COR-L47 (cell line): ENCODE measurements at places on chromosomes 12 and 14.
A peak's percentile ranks its signal among the peaks of the same experiment; 100 is the strongest.

- DNase-seq, result no peak
Observed at GRCh38 chr12:55809274-55809673, 8.2 kb downstream of the SARNP start.

DNA sequence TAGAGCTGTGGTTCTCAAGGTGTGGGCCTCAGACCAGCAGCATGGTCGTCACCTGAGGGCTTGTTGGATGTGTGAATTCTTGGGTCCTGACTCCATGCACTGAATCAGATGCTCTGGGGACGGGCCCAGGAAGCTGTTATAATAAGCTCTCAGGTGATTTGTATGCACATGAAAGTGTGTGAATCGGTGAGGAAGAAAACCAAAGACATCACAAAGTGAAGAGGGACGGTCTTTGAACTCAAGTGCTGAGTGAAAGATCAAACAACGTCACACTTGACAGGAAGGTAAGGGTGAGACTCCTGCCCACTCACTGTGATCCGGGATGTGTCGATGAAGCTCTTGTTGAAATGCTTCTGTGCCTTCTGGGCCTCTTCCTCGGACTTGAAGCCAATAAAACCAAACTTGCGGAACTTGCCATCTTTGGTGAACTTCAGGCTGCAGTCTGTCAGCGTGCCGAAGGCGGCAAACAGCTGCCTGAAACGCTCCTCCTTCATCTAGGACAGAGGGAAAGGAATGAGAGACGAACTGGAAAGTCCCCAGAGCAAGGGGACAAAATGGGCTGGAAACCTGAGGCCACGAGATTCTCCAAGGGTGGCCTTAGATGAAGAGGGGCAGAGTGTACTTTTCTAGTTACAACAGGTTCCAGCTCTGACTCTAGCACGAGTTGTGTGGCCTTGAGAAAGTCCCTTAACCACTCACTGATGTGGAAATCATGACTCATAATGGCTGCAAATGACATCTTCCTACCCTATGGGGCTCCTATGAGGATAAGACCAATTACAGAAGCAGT lies 4.0 kb downstream of the RBM19 start:
- no peak for DNase-seq

DNA sequence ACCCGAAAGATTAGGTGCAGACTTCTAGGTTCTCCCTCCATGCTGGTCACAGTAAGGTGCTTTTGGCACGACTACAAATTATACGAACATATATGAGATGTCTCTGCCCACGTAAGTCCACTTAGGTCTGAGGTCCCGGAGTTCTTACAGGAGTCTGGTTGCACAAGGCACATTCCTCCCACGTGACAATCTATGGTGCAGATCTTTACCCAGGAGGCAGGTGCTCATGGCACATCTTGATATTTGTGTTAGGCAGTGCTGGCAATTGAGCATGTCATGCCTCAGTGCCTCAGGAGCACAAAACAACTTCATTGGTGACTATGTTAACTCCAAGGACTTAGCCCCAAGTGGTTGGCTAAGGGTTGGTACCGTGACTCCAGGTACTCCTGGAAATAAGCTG lies 92.0 kb upstream of the AMN1 start:
- DNase-seq, result no peak

DNA sequence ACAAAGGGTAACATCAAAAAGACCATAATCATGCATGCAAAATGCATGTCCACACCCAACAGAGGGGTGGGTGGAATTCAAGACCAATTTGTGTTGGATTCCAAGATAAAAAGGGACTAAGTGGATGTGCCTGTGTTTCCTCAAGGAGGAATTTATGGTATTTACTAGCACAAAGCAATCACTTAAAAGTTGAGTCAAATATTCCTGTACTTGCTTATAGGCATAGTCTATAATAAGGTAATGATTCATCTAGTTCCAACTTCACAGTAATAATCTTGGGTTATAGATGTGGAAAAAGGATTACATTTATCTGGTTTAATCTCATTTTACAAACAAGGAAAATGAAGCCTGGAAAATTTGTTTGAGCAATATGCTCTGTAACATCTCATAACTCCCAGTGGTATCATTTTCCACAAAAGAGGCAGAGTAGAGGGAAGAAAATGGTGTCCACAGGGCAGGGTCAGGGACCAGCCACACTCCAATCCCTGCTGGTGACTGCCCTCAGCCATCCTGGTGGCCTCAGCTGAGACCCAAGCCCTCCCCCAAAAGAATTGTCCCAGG lies 80.8 kb upstream of the REP15 start:
- DNase-seq, result no peak

DNA sequence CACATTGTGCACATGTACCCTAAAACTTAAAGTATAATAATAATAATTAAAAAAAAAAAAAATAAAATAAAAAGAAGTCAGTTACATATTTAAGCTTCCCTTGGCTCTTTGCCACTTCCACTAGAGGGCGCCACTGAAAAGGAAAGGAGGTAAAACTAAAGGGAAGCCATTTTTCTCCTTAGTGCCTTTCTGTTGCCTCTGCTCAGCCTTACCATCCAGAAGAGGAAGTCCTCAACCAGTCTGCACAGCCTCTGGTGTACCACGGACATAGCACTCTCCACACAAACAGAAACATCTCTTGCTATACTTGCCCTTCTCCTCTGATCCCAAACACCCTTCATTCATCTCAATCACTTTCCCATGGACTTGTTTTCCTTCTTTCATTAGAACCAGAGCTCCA lies 169.0 kb upstream of the EEA1 start:
- peak; percentile 26 for DNase-seq

DNA sequence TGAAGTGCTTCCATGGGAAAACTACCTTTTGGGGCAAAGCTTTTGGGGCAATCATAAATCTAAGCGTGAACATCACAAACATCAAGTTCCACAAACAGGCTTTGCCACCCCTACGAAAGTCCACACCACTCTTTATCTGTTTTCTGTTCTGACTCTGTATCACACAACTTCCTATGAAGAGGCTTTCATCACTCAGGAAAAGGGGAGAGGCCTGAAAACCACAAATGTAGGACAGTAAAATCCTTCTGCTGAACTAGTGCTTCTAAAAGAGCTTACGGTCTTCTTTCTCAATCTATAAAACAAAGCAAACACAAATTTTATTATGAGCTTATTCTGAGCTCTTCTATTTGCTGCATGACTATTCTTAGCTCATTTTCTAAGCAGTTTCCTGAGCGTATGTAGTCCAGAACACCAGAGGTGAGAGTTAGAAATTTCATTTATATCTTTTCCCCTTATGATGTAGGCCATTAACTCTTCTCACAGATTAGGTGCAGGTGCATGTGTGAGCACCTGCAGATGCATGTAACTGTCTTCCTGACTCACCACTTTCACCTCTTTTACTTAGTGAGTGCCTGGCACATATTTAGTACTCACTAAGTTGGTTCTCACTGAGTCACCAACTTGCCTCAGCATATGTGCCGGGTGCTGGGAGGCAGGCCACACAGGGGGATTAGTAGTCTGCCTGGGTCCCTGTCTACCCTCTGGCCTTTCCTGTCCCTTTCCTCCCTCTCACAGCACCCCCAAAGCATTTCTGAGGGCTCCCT lies 32.9 kb upstream of the SYCP3 start:
- DNase-seq, result no peak

GRCh38 chr12:132807295-132808092 lies 21.2 kb downstream of the GOLGA3 start:
- no peak for DNase-seq

DNA sequence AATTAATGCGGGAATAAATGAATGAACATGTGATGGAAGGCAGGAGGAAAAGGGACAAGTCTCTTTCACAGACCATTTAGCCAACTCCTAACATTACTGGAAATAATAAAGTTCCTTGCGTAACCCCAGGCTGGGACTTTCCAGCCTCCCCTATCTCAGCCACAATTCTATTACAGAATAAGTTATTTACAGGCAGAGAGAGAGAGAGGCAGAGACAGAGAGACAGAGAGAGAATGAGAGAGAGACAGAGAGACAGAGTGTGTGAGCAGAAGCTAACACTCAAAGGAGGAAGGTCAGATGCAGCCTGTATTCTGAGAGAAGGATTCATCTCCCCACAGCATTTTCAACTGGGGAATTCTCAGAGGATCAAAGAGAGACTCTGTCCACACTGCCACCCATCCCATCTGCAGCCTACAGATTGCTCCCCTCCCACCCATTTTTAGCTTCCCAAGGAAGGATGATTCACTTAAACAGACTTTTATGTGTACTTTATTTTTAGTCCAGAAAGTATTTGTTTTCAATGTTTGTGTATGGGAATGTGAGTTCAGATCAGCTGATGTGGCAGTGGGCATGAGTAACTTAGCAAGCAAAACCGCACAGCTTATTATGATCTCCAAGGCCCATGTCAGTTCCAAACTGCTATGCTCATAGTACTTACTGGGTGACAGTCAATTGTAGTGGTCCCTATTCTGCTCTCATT lies 165.7 kb downstream of the CAND1 start:
- no peak for DNase-seq

DNA sequence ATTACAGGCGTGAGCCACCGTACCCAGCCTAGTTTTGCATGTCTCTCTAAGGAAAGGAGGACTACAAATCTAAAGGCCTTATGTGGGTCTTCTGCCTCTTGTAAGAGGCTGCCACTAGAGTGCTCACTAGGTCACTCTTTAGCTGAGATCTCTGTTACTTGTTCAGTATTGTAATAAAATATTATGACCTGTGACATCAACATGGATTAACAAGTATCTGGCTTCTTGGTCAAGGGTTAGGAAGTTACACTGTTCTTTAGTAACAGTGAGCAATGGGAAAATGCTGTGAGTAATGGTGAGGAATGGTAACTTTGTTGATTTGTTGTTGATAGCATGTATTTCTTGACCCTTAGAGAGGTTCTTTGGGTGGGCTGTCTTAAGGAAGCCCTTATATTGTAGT lies 50.5 kb downstream of the ERC1 start:
- DNase-seq, result no peak

GRCh38 chr12:54356228-54356627 lies 8.1 kb downstream of the GPR84 start:
- DNase-seq, result no peak

GRCh38 chr12:68497702-68498101 lies 113.0 kb upstream of the RAP1B start:
- no peak for DNase-seq

DNA sequence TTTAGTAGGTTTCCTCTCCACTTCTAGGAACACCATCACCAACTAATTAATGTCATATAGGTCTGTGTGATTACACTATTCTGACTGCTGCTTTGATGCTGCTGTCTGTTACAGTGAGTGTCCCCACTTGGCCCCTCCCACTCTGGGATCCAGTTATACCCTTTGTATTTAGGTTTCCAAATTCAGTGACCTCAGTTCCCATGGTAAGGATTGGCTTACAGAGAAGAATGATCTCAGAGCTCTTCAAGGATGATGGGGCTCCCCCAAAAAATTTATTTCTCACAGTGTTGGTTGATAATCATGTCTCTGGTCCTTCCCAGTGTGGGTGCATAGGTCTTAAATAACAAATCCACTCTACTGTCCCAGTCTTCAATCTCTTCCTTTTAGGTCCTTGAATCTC lies 210.0 kb upstream of the MYL2 start:
- DNase-seq, result no peak

- no peak for DNase-seq
Observed at GRCh38 chr14:44271637-44272036, 235.4 kb downstream of the FSCB start.

DNA sequence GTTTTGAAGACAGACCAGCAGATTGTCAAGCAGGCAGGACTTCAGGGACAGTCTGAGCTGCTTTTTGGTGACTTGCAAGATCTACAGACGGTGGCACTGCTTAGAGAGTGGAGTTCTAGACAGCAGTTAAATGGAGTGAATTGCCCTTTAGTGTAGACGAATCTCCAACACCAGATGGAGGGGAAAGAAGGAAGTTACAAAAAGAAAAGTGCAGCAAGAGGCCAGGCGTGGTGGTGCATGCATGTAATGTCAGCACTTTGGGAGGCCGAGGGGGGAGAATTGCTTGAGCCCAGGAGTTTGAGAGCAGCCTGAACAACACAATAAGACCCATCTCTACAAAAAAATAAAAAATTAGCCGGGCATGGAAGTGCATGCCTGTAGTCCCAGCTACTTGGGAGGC lies 8.4 kb upstream of the HHIPL1 start:
- no peak for DNase-seq

GRCh38 chr12:113740699-113741098 lies 225.4 kb downstream of the RBM19 start:
- no peak for DNase-seq

DNA sequence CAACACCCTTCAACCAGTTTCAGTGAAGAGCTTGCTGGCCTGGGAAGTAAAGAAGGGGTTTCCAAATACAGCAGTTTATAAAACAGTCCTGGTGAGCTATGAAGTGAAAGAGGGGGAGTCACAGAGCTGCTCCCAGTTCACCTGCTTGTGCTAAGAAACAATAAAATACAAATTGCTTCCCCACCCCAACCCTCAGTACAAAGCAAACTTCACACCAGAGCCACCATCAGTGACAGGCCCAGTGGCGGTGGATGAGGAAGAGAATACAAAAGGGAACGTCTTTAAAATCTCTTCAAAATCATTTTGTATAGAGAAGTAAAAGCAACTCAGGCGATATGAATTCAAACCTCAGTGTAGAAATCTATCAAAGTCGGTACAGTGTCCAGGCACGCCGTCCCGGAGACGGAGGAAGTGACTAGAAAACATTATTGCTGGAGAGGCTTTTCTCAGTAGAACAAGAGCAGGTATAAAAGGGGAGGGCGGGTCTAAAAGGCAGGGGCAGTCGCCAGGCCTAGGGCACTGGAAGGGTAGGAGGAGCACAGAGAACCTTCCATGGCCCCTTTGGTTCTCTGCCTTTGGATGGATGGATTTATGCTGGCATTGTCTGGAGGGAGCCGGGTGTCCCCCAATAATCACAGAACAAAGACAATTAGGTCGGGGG lies 10.5 kb upstream of the RPLP0 start:
- DNase-seq, result no peak

- peak; percentile 71 for DNase-seq
Observed at GRCh38 chr12:12779529-12779928, 5.9 kb upstream of the APOLD1 start.

DNA sequence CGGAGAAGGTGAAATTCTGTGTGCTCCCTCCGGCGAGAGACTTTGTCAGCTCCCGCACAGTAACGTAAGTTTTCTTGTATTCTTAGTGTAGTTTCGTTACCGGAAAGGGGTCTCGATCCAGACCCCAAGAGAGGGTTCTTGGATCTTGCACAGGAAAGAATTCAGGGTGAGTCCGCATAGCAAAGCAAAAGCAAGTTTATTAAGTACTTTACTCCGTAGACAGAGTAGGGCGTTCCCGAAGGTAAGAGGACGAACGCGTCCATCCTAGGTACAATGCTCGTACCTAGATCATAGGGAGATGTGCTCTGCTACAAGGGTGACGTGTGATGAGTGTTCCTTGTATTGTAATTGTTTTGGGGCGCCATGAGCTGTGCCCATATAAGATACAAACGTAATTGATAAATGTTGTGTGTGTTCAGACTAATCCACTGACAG lies 293 bp downstream of the IFI27L1 start:
- DNase-seq, result peak; percentile 38

- no peak for DNase-seq
Observed at GRCh38 chr14:61416591-61416990, 95.2 kb downstream of the PRKCH start.

DNA sequence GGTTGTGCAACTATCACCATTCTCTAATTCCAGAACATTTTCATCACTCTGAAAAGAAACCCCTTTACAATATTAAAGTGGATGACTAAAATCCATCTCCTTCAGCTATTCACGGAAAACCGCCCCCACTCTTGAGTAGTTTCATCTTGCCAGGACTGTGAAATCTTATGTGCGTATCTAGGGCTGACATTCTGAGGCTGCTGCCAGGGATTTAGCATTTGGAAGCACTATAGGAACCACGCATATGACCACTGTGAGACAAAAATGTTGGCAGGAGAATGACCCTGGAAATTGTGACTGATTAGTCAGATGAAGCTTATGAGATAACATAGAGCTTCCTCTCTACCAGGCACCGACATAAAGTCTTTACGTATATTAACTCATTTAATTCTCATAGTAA lies 305.2 kb upstream of the PDE3A start:
- no peak for DNase-seq
